ENCODE measurements at places on chromosomes 16 and 17. TPM values are rescaled to one million over a fixed set of nuclear protein-coding genes. Genes with fewer than 3 reads are reported as not detected.

GRCh38 chr16:78520470-78520869 lies 421.0 kb downstream of the WWOX start:
- DNase-seq, result no peak

- DNase-seq, result peak; percentile 99
Observed at GRCh38 chr17:7889166-7889955, 772 bp downstream of the CHD3 start.

- DNase-seq, result no peak
Observed at GRCh38 chr17:38415250-38416194, 12.7 kb upstream of the ARHGAP23 start.

GRCh38 chr16:89410794-89411309 lies 79.5 kb downstream of the ANKRD11 start:
- peak; percentile 78 for DNase-seq

DNA sequence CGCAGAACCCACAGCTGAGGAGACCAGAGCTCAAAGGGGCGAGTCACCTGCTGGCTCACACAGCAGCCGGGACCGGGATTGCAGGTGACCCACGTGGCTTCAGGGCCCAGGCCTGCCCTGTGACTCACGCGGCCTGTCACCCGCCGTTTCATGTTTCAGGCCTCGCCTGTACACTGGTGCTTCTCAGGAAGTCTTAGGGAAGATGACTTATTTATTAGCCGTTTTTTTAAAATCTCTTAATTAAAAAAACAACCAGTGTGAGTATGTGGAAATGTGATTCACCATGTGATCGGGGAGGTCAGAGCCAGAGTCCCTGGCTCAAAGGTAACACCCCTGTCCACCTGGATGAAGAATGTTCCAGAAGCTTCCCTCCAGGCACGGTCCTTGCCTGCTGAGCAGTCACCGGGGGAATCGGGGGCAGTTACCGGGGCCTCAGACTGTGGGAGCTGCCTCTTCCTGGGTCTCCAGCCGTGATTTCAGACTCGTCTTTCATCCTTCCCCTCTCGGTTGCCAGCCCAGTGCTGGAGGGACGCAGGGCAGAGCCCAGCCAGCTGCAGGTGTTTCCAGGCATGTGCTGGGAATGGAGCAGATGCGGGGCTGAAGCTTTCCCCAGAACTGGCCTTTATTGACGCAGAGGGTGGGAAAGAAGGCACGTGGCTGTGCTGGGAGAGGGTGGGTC lies 49.3 kb downstream of the CMIP start:
- DNase-seq, result no peak

DNA sequence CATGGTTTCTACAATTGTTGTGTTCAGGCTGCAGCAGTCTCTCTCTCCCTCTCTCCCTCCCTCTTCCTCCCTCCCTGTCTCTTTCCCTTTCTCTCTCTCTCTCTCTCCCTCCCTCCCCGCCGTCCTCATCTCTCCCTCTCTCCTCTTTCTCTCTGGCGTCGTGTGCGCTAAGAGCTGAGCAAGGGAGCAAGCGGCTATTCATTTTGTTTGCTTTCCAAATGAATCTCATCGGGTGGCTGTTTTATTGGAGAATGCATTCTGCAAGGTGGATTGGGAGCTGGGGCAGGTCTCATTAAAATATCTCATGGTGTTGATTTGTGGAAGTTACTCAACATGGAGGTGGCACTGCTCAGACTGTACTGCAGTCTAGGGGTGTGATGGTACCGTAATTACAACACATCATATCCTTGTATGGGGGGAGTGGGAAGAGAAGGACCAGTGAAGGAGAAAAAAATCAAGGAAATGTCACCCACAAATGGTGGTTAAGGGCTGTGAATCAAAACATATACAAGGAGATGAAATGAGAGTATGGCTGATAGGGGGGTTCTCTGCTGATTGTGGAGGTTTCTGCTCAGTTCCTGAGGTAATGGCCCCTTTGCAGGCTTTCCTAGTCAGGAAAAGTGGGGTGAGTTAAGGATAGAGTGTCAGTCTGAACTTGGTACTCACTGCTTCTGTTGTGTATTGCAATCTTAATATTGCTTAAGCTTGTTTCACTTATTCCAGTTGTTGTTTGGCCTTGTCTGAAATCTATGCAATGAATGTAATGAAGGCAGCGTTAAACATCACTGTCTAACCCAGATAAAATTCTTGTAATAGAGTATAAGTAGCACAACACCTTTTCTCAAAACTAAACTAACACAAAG lies 2.7 kb downstream of the MSL1 start:
- DNase-seq, result no peak

- no peak for DNase-seq
Observed at GRCh38 chr17:33980193-33980592, 274.9 kb upstream of the CCL2 start.

- DNase-seq, result no peak
Observed at GRCh38 chr16:81105946-81106345, 9.8 kb upstream of the GCSH start.

MYH11 gene
- total RNA-seq, result 4,282 TPM

TMEM256 gene
- 19.0 TPM for total RNA-seq

ATAD5 gene
- 0.82 TPM for total RNA-seq

RHBDF2 gene
- 11.1 TPM for total RNA-seq

PTGES3L gene
- total RNA-seq, result 9.4 TPM

INPP5K gene
- 66.5 TPM for total RNA-seq

NGFR gene
- total RNA-seq, result 6.9 TPM

AXIN1 gene
- total RNA-seq, result 19.7 TPM

SLC7A6 gene
- total RNA-seq, result 35.3 TPM
